SK-N-SH treated with all-trans-retinoic acid at 6 μM for 48 hours (cell line): ENCODE measurements at places on chromosomes 3 and 15.

DNA sequence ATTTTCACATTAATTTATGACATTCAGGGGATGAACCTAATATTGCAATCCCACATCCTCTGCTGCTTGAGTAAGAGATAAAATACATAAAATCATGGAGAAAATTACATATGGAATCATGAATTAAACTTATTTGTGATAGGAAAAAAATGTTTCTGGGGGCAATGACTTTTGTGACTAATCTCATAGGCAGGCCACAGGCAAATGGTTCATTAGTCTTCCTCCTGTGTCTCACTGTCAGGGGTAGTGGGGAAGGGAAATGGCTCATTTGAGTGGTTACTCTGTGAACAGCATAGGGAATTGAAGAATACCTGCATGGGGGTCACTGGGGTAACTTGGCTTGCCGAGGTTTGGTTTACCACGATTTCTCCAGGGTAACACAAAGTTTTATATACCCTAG, 72.0 kb downstream of the TFG start:
- ATAC-seq, result peak; percentile 50; the same call in 2 of the 3 replicates

- ATAC-seq, result no peak
These were observed 314.6 kb upstream of the ZNF717 start for GRCh38 chr3:76099956-76100355.

- peak; percentile 78 for ATAC-seq
These were observed 39.4 kb upstream of the LMOD3 start for GRCh38 chr3:69161587-69162307.

DNA sequence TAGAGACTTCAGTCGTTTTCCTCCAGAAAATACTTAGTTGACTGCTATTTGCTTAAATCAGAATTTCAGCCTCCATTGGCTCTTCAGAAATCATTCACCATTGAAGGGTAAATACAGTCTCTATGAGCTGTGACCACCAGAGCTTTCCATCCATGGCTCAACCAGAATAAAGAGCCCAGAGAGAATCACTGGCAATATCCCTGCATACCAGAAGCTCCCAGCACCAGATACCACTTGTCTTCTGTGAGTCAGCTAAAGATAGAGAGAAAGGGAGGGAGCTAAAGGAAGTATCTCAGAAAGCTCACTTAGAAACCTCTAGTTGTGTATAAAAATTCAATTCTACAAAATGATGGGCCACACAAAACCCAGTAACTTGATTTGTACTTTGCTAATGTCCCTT, 115.2 kb upstream of the TMCO5A start:
- peak; percentile 83 for ATAC-seq

GRCh38 chr3:31948280-31948679, 32.8 kb downstream of the OSBPL10 start:
- no peak for ATAC-seq

- no peak for ATAC-seq
These were observed 33.5 kb downstream of the TGFBR2 start for GRCh38 chr3:30639937-30640336.

- peak; percentile 20; the same call in 1 of the 3 replicates for ATAC-seq
These were observed 18.9 kb downstream of the HOMER2 start for GRCh38 chr15:82933576-82933975.

DNA sequence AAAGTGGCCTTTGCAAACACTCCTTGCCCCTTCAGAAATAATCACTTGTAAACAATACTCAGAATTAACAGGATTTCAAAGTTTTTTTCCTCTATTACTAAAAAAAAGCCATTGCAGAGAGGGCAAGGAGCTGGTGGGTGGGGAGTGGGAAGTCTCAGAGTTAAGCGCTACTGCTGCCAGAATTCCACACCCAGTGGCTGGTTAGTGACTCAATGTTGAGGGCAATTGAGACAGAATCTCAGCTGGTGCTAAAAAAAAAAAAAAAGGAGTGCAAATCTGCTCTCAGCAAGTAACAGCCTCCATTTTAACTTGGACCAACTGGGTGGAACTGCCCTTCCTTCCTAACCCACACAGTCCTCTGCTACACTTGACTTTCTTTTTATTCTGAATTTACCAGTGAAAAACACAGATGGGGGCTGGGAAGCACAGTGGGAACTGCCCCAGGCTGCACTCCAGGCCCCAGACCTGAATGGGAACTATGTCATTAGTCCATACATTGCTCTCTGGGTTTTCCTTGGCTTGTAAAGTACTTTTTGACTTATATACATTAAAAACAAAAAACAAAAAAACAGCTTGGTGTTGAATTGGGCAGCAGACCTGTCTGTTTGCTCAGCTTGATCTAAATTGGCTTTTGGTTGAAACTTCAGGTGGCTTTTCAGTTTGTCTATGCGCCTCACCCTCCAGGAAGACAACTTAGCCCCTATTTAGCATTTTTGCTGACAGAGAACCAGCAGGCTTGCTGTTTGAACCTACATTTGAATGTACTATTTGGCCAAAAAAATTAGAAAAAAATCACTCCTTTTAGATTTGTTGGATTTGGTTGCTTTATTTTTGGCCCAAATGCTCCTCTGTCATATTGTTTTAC, 357.8 kb upstream of the TBL1XR1 start:
- ATAC-seq, result no peak

DNA sequence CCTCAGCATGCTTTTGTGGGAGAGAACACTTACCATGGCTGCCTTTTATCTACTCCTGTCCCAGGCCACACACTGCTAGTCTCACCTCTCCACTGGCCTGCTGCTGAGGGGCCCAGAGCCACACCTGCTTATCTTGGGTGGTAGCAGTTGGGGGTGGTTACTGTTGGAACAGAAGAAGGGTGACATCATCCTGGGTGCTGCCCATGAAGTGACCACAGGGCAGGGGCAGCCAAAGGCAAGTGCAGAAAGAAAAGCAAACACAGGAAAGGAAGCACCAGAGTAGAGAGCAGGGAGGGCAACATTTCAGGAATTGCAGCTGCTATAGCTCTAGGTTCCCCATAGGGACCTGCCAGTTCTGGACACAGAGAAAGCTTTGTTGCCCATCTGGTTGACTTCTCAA, 345.2 kb downstream of the VPS13C start:
- no peak for ATAC-seq

DNA sequence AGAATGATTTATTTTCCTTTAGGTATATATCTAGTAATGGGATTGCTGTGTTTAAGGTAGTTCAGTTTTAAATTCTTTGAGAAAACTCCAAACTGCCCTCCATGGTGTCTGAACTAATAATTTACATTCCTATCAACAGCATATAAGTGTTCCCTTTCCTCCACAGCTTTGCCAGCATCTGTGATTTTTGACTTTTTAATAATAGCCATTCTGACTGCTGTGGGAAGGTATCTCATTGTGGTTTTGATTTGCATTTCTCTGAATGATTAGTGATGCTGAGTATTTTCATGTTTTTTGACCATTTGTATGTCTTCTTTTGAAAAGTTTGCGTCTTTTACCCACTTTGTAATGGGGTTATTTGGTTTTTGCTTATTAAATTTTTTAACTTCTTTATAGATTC, 571.6 kb upstream of the CCDC54 start:
- ATAC-seq, result no peak

GRCh38 chr3:13042127-13042701, 31.0 kb downstream of the IQSEC1 start:
- peak; percentile 10; the same call in 1 of the 3 replicates for ATAC-seq

- no peak for ATAC-seq
These were observed 55.2 kb upstream of the FRMD4B start for GRCh38 chr3:69441040-69441439.

DNA sequence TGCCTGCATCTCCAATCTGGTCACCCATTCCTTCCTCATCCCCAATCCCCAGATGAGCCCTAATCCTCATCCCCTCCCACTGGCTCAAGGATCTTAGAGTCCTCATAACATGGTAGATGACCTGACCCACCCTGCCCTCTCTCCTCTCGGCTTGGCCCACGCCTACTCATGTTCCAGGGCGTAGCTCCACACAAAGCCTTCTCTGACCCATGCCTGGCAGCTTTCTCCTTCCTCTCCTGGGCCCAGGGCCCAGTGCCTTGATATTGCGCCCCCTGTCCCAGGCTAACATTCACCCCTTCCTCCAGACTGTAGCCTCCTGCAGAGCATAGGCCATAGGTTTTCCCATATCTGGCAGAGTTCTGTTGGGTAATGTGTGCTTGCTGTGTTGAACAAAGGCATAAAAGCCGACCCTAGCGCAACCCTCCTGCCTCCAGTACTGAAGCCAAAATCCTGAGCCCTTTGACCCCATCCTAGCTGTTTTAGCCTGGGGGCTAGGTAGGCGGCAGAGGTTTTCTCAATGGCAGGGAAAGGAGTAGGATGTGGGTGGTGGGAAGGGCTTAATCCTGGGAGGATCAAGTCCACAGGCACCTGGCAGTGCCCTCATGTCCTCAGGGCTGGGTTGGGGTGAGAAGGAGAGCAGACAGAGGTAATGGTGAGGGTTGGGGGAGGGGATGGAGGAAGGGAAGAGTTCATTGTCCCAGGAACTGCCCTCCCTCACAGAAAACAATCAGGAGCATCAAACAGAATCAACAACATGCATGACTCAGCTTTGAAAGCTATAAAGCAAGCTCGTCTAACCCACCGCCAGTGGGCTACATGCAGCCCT, 35.5 kb downstream of the MESD start:
- no peak for ATAC-seq

GRCh38 chr3:186788482-186789370, 5.3 kb downstream of the EIF4A2 start:
- ATAC-seq, result no peak

- no peak for ATAC-seq
These were observed 77.5 kb downstream of the RAD18 start for GRCh38 chr3:8885536-8886316.

GRCh38 chr15:89122505-89123180, 34.4 kb downstream of the ABHD2 start:
- ATAC-seq, result no peak

GRCh38 chr15:100787567-100788417, 91.8 kb upstream of the ALDH1A3 start:
- ATAC-seq, result no peak

DNA sequence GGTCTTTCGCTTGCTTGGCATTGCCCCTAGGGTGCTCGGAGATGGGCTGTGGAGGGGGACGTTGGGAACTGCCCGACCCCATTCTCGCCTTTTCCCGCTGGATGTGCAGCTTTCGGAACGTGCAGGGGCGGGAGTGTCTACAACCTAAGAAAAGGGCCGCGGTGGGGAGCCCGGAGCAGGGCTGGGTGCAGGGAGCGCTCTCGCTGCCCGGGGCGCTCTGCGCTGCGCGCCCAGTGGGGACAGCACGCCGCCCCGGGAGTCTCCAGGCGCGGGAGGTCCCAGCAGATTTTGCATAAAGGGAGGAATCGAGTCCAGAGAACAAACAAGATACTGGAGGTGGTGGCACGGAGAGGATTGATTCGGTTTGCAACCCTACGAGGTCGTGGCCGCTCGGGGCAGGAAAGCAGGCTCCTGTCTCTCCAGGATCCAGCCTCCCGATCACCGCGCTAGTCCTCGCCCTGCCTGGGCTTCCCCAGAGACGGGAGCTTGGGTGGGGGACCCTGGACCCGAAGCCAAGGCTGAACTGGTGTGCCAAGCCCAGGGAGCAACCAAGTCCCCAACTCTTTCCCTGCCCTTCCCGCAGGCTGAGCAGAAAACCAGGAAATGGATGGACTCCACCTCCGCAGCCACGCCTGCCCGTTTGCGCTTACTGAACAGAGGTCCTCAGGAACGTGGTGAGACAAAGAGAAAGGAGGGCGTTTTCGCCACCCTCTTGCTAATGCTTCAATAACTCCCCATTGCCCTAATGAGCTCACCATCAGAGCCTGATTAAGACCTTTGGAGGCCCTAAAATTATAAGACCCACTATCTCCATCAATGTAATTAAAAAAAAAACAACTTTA, 59.7 kb downstream of the NOX5 start:
- ATAC-seq, result peak; percentile 96

DNA sequence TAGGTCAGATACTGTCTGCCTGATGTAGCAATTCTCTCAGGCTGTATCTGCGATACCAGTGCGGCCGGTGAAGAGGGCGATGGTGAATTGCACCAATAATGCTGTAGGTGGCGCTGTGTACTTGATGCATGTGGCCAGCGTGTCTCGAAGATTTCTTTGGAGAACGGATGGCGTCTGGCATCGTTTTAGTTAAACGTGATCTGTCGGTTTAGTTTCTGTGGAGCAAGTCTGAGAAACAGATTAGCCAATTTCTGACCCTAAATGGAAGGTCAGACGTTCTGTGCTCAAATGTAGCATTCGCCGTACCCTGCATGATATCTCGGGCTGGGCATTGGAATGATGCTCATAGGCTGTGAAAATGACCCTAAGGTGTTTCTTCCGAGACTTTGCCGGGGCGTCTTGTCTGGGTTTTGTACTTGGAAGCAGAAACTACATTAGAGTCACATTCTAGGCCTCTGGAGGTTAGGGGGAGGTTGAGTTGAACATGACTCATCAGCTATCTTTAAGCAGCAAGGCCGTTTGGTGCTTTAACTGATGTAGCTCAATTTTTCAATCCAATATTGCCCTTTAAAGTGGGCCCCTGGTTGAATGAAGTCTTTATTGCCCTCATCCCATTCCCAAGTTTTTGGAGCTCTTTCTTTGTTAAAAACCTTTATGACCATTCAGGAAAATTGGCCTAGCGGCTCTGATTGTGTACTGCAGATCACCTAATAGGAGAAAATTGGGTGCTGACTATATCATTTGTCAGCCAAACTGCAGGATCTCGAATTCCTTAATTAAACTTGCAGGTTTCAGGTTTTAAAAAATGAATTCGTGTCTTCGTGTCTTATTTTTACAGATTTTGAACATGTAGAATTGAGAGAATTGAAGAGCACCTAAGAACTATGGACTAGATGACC, 80.0 kb downstream of the SQOR start:
- ATAC-seq, result peak; percentile 76

DNA sequence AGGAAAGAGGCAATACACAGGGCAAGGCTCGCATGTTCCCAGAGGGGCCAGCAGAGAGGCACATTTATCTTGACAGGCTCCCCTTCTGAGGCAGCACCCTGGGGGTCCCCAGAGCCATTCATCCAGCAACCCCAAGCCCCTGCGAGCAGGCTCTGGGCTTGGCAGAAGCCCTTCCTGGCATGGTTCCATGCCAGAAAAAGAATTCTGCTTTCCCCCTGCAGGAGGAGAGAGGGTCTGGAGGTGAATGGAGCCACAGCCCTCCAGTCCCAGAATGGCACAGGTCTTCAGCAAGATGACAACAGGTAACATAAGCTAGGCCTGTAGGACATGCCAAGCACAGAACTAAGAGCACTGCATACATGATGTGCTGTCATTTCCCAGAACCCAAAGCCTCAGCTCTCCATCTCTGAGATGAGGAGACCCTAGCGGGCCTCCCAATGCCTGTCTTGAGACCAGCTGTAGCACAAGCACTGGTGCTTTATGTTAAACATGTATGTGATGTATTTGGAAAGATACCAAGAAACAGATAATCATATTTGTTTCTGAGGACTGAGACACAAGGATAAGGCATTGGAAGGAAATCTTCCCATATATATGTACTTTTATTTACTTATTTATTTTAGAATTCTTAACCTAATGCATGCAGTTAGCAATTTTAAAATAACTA, 121.6 kb downstream of the ALDH1A2 start:
- no peak for ATAC-seq

- ATAC-seq, result no peak
These were observed 329.7 kb downstream of the SI start for GRCh38 chr3:164748626-164749025.

- peak; percentile 83 for ATAC-seq
These were observed 153.7 kb upstream of the KCNMB2 start for GRCh38 chr3:178382449-178383061.

- ATAC-seq, result no peak
These were observed 61.1 kb upstream of the UNC13C start for GRCh38 chr15:53917109-53917508.
